ENCODE measurements at places on chromosomes 3 and 15.

- no peak overlapping the region for H3K27ac ChIP-seq
- H3K27me3 ChIP-seq = no peaks in the 10 kb centered on the region
- H3K36me3 ChIP-seq = no peaks in the 10 kb centered on the region
- no peak for DNase-seq
- peaks cover 6% of the 10 kb centered on the region for H3K4me1 ChIP-seq
These were observed 76.7 kb downstream of the BOC start for GRCh38 chr3:113287803-113288648.

- no peaks in the 10 kb centered on the region for H3K27me3 ChIP-seq
- H3K36me3 ChIP-seq = no peaks in the 10 kb centered on the region
- DNase-seq = no peak
- no peak overlapping the region for H3K27ac ChIP-seq
- H3K4me1 ChIP-seq = peaks cover 15% of the 10 kb centered on the region
These were observed 17.2 kb downstream of the DAPK2 start for GRCh38 chr15:64029110-64029509.

DNA sequence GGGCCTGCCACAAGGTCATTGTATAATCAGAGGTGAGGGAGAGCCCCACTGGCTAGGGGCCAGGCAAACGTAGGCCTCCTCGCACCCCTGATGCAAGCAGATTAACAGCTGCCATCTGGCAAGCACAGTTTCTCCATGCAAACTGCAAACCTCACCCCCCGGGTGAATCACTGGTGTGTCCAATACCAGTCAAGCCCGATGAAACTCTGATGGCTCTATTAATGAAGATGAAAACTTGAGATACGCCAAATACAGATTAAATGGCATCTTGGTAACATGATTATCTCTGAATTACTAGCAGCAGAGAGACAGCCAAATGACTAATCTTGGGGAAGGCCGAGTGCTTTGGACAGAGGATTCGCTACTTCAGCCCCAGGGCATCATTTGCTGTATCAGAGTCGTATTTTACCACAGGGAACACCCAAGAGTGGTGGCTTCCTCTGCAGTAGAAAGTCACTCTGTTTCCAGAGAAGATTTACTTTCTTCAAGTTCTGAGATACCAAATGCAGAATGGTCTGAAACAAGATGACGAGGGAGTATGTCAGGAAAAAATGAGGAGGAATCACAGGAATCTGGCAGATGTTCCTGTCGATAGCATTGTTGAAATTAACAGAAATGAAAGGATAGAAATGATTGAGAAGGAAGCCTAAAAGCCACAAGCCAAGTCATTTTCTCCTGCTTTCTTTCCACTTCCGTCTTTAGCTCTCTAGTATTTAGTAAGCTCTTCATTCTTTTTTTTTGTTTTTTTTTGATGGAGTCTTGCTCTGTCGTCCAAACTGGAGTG lies 96.2 kb upstream of the NR2F2 start:
- no peak overlapping the region for H3K4me3 ChIP-seq
- H3K36me3 ChIP-seq = no peaks in the 10 kb centered on the region
- no peaks in the 10 kb centered on the region for H3K4me1 ChIP-seq
- no peak for DNase-seq
- H3K27ac ChIP-seq = no peak overlapping the region

DNA sequence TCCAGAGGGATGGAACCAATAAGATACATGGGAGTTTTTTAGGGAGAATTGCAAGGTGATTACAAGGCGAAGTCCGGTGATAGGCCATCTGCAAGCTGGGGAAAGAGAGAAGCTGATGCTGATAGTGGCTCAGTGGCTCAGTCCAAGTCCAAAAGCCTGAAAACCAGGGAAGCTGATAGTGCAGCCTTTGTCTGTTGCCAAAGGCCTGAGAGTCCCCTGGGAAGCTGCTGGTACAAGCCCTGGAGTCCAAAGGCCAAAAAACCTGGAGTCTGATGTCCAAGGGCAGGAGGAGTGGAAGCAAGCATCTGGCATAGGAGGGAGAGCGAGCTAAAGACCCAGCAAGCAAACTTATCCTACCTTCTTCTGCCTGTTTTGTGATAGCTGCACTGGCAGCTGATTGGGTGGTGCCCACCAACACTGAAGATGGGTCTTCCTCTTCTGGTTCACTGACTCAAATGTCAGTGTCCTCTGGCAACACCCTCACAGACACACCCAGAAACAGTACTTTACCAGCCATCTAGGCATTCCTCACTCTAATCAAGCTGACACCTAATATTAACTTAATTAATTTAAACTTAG lies 16.7 kb downstream of the TFG start:
- H3K4me3 ChIP-seq = no peak overlapping the region
- DNase-seq = no peak
- H3K4me1 ChIP-seq = peaks cover 30% of the 10 kb centered on the region
- peaks cover 64% of the 10 kb centered on the region for H3K36me3 ChIP-seq

- H3K27me3 ChIP-seq = peaks cover 17% of the 10 kb centered on the region
- H3K27ac ChIP-seq = no peak overlapping the region
- H3K4me1 ChIP-seq = no peaks in the 10 kb centered on the region
- no peak for DNase-seq
These were observed 162.1 kb downstream of the TBC1D2B start for GRCh38 chr15:77915261-77915960.

DNA sequence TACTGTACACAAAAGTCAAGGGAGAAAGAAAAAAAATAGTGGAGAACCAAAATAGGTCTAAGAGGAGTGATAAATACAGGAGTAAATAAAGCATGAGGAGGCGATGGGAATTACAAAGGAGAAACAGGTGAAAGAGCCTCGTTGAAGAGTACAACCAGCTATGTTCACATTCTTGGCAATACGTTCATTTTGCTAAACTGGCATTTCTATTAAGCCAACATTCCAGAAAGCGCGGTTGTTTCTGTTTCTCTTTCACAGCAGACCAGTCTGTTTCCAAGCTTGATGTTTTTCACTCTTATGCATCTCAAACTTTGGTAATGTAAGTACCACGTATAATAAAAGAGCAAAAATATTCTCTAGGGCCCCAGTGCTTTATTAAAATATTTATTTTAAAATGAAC lies 74.5 kb downstream of the NSUN3 start:
- peaks cover 2% of the 10 kb centered on the region for H3K4me1 ChIP-seq
- DNase-seq = no peak
- no peak overlapping the region for H3K4me3 ChIP-seq
- no peak overlapping the region for H3K27ac ChIP-seq
- H3K27me3 ChIP-seq = no peaks in the 10 kb centered on the region

GRCh38 chr3:115975353-115975752 lies 352.0 kb downstream of the GAP43 start:
- H3K36me3 ChIP-seq = no peaks in the 10 kb centered on the region
- H3K27ac ChIP-seq = no peak overlapping the region
- H3K4me3 ChIP-seq = no peak overlapping the region
- no peaks in the 10 kb centered on the region for H3K4me1 ChIP-seq

DNA sequence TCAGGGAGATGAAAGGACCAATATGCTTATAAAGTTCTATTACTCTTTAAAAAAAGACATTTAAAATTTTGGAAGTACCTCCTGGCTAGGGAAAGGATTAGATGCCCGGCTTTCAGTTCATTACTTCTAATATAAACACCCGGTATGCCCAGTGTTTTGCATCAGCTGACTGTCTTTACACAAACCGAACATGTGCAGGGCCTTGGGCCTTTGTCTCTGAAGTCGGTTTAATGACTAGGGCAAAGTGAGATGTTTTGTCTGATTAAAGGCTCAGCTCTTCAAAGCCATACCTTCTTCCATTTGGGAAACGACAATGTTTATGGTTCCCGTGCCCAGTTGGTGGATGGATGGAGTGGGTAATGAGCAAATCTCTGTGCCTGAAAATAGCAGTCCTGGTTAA lies 179.3 kb upstream of the LRTM1 start:
- H3K27me3 ChIP-seq = no peaks in the 10 kb centered on the region
- no peak for DNase-seq
- H3K4me1 ChIP-seq = no peaks in the 10 kb centered on the region
- no peak overlapping the region for H3K27ac ChIP-seq
- H3K36me3 ChIP-seq = no peaks in the 10 kb centered on the region

GRCh38 chr3:155870945-155871745 lies 695 bp downstream of the GMPS start:
- peak overlapping the region; percentile 84 for H3K27ac ChIP-seq
- peak overlapping the region; percentile 91 for H3K4me3 ChIP-seq
- DNase-seq = peak; percentile 54
- H3K4me1 ChIP-seq = peaks cover 20% of the 10 kb centered on the region

GRCh38 chr3:88535563-88535962 lies 385.8 kb downstream of the C3orf38 start:
- H3K27me3 ChIP-seq = no peaks in the 10 kb centered on the region
- H3K4me3 ChIP-seq = no peak overlapping the region
- H3K27ac ChIP-seq = no peak overlapping the region
- H3K4me1 ChIP-seq = no peaks in the 10 kb centered on the region
- H3K36me3 ChIP-seq = no peaks in the 10 kb centered on the region

GRCh38 chr3:144039661-144040060 lies 68.0 kb downstream of the DIPK2A start:
- no peaks in the 10 kb centered on the region for H3K36me3 ChIP-seq
- DNase-seq = no peak
- no peaks in the 10 kb centered on the region for H3K4me1 ChIP-seq
- H3K4me3 ChIP-seq = no peak overlapping the region
- no peak overlapping the region for H3K27ac ChIP-seq
- H3K27me3 ChIP-seq = peaks cover 17% of the 10 kb centered on the region

DNA sequence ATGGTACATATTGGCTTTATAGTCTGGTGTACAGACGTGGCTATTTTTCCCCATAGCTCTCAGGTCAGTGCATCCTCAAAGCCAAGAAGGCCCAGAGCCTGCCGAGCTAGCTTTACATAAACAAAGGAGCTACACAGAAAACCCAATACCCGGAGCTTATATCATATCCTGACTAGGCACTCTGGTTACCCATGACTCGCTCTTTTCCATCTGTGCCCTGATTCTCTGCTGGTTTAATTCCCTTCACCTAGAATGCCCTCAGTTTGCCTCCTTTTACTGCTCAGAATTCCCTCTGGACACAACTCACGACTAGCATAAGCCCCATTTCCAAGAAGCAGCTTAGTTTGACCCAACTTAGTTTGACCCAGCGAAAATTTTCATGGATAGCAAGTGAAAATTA lies 110.8 kb downstream of the TIGIT start:
- H3K27ac ChIP-seq = no peak overlapping the region
- H3K4me3 ChIP-seq = no peak overlapping the region
- peaks cover 3% of the 10 kb centered on the region for H3K4me1 ChIP-seq
- peaks cover 4% of the 10 kb centered on the region for H3K27me3 ChIP-seq
- DNase-seq = no peak
- H3K36me3 ChIP-seq = no peaks in the 10 kb centered on the region

GRCh38 chr3:197458179-197458707 lies 97.5 kb downstream of the BDH1 start:
- DNase-seq = no peak
- no peak overlapping the region for H3K4me3 ChIP-seq
- peaks cover 18% of the 10 kb centered on the region for H3K27me3 ChIP-seq
- H3K36me3 ChIP-seq = no peaks in the 10 kb centered on the region

GRCh38 chr15:71651750-71652186 lies 158.6 kb upstream of the NR2E3 start:
- H3K4me3 ChIP-seq = no peak overlapping the region
- H3K27me3 ChIP-seq = peaks cover 6% of the 10 kb centered on the region
- DNase-seq = no peak
- no peak overlapping the region for H3K27ac ChIP-seq

DNA sequence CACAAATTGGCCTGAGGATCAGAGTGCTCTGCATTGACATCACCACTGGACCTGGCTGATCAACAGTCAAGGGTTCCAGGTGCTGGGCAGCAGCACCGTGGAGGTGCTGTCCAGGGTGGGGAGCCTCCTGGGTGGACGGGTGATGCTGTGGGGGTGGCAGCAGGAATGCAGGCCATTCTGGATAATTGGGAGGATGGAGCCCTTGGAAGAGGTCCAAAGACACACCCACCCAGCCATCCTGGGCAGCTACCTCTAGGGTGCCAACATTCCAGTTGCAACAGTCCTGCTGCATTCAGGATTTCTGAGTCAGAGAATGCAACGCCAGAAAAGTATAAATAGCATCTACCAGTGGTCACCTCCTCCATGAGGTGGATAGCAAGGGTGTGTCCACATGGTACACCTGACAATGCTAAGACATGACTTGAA lies 26.8 kb downstream of the STARD5 start:
- DNase-seq = no peak
- peak overlapping the region; percentile 93 for H3K27ac ChIP-seq
- H3K4me3 ChIP-seq = peak overlapping the region; percentile 96
- no peaks in the 10 kb centered on the region for H3K27me3 ChIP-seq
- H3K36me3 ChIP-seq = peaks cover 52% of the 10 kb centered on the region

DNA sequence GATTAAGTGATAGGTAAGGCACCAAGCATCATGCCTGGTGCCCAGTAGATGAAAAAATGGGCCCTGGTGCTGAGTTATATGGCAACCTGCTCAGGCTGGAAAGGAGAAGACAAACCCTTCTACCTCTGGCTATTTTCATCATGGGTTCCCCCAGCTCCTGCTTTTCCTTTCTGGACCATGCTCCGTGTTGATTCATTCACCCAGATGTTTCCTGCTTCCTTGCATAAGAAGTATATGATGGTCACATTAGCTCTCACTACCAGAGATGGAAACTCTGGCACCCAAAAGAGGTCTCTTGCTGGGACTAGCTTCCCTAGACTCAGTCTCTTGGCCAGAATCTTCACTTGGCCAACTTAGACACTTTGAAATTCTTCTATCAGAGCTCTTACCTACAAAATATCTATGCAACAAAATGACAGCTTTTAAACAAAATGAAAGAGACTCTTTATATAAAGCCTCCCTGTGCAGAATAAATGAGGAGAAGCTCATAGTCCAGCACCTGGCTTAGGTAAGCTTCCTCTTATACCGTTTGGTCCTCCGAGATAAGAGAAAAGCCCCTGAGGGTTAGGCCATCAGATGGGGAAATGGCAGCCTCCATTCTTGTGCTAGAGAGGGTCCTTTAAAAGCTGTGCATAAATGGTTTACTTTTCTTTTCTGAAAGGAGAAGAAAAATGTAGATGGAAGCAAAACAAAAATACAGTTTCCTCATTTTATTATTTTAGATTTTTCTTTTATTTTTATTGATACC lies 46.8 kb upstream of the MCF2L2 start:
- no peak overlapping the region for H3K27ac ChIP-seq
- no peak for DNase-seq
- H3K36me3 ChIP-seq = no peaks in the 10 kb centered on the region
- peaks cover under 1% of the 10 kb centered on the region for H3K4me1 ChIP-seq

GRCh38 chr3:79284781-79285180 lies 483.0 kb downstream of the ROBO1 start:
- H3K27me3 ChIP-seq = no peaks in the 10 kb centered on the region
- no peak overlapping the region for H3K27ac ChIP-seq
- H3K4me1 ChIP-seq = no peaks in the 10 kb centered on the region
- H3K36me3 ChIP-seq = no peaks in the 10 kb centered on the region
- no peak for DNase-seq
- H3K4me3 ChIP-seq = no peak overlapping the region

DNA sequence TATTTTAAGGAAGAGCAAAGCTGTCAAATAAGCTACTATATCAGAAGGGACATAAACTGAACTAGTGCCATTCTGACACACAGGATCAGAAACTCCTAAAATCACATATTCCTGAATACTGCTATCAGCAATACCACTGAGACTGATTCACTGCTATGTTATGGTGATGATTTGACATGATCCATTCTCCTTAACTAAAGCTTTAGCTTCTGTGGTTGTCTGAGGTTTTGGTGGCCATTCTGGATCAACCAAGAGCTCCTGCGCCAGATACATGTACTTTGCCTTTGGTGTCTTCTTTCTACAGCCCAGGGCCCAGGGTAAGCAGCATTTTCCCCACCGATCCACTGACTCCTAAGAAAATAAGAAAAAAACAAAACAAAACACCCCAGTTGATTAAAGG lies 6.7 kb upstream of the GP5 start:
- DNase-seq = no peak
- peaks cover 42% of the 10 kb centered on the region for H3K36me3 ChIP-seq
- no peak overlapping the region for H3K4me3 ChIP-seq
- peaks cover 9% of the 10 kb centered on the region for H3K4me1 ChIP-seq
- H3K27me3 ChIP-seq = no peaks in the 10 kb centered on the region

- DNase-seq = no peak
- no peaks in the 10 kb centered on the region for H3K36me3 ChIP-seq
- H3K27me3 ChIP-seq = no peaks in the 10 kb centered on the region
- H3K4me1 ChIP-seq = peaks cover 19% of the 10 kb centered on the region
These were observed 40.1 kb downstream of the GASK1A start for GRCh38 chr3:43019006-43019809.

Data from activated T-helper 2 cell treated with anti-CD3 and anti-CD28 coated beads, Interferon-gamma antibody, Interleukin-2, Interleukin-4, amounts not matched to agents 10 μg/mL and 5 μg/mL and 100 μg/mL, durations not matched to agents 14 hours and 24 hours and 36 hours (primary cell).